ENCODE measurements at places on chromosomes 2 and 18. TPM values are rescaled to one million over a fixed set of nuclear protein-coding genes. Genes with fewer than 3 reads are reported as not detected.

- no peak overlapping the region for H3K4me3 ChIP-seq
- no peaks in the 10 kb centered on the region for H3K4me1 ChIP-seq
- DNase-seq, result no peak
- no peak overlapping the region for H3K27ac ChIP-seq
Measured at GRCh38 chr2:54624591-54625071, 98.8 kb upstream of the EML6 start.

GRCh38 chr2:48651158-48651790, 33.6 kb downstream of the GTF2A1L start:
- DNase-seq, result no peak
- no peaks in the 10 kb centered on the region for H3K36me3 ChIP-seq
- no peak overlapping the region for H3K4me3 ChIP-seq
- H3K4me1 ChIP-seq, result no peaks in the 10 kb centered on the region

GRCh38 chr2:189363559-189363958, 77.7 kb upstream of the WDR75 start:
- H3K36me3 ChIP-seq, result no peaks in the 10 kb centered on the region

DNA sequence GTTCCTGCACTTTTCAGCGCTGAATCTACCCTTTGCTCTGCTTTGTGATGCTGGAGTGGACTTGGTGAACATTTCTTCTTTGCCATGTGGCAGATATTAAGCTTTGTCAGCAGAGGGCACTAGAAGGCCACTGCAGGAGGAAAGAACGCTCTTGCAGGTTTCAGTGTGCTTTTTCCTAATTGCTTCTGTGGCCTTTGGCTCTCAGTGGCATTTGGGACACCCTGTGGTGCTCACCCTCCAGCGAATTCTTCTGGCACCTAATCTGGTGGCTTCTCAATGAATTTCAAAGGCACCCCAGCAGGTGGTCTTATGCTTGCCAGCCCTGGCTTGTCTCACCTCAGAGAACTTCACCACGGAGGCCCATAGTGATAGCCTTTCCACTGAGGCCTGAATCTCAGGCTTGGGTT, 146.7 kb downstream of the MYO3B start:
- H3K27me3 ChIP-seq, result no peaks in the 10 kb centered on the region
- no peak overlapping the region for H3K4me3 ChIP-seq
- H3K36me3 ChIP-seq, result no peaks in the 10 kb centered on the region
- no peak for DNase-seq
- H3K4me1 ChIP-seq, result no peaks in the 10 kb centered on the region
- H3K27ac ChIP-seq, result no peak overlapping the region

DNA sequence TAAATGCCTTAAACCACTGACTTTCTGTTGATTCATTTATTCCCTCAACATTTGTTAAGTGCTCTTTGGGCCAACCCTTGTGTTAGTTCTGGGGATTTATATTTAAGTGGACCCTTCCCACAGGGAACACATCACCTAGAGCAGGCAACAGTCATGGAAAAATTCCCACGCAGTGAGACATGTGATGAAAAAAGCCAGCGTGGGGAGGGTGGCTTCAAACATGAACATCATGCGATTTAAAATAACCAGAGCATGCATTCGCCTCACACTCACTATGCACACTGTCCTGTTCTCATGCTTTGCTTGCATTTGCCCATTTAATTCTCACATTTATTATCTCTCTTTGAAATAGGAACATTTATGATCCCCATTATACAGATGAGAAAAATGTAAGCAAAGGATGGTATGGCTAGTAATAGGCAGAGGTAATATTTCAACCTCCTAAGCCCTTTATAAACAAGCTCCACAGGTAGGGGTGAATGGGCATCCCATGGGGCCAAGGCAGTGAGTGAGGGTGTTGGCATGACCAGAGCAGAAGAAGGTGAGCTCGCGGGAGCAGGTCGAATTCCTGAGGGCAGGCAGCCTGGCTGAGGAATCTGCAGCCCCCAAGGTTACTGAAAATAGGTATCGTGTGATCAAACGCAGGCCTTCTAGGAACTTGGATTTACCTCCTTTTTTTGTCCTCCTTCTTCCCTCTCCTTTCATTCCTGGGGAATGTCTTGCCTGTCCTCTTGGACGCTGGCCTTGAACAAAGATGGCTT, 297.8 kb downstream of the MYCN start:
- H3K27ac ChIP-seq, result no peak overlapping the region
- no peaks in the 10 kb centered on the region for H3K4me1 ChIP-seq
- H3K4me3 ChIP-seq, result no peak overlapping the region
- H3K36me3 ChIP-seq, result no peaks in the 10 kb centered on the region
- no peak for DNase-seq
- no peaks in the 10 kb centered on the region for H3K27me3 ChIP-seq

DNA sequence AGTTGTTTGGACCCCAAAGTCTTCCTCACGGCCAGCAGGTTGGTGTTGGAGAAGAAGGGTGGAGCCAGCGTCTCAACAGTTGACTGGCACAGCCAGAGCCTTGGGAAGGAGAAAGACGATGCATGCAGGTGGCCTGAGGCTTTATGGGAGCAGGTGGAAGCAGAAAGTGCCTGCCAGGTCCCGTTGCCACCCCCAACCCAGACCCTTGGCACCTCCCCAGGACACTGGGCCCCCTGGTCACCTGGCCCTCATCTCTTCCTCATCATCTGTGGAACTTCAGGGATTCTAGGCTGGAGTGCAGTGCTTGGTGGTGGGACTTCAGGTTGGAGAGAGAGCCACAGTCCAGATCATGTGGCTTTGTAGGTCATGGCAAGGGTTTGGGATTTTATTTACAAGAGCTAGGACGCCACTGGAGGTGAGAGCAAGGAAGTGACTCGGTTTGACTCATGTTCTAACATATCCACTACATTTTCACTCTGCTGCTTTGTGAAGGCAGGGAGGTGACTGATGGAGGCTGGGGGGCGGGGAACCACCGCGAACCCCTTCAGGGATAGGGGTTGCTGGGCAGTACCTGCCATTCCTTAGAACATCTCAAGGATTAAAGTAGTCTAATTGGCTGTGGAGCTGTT, 62.5 kb upstream of the B3GNT7 start:
- no peak overlapping the region for H3K4me3 ChIP-seq
- no peaks in the 10 kb centered on the region for H3K27me3 ChIP-seq
- no peaks in the 10 kb centered on the region for H3K36me3 ChIP-seq
- H3K4me1 ChIP-seq, result no peaks in the 10 kb centered on the region
- H3K27ac ChIP-seq, result no peak overlapping the region
- no peak for DNase-seq

- peaks cover 8% of the 10 kb centered on the region for H3K4me1 ChIP-seq
- DNase-seq, result no peak
- H3K27me3 ChIP-seq, result no peaks in the 10 kb centered on the region
- H3K27ac ChIP-seq, result no peak overlapping the region
- H3K4me3 ChIP-seq, result no peak overlapping the region
- H3K36me3 ChIP-seq, result peaks cover 23% of the 10 kb centered on the region
Measured at GRCh38 chr2:230908092-230908594, 16.9 kb downstream of the GPR55 start.

The PIKFYVE gene
- total RNA-seq, result 21.2 TPM
